GM12892 (cell line): ENCODE measurements at places on chromosomes 11 and 22.

DNA sequence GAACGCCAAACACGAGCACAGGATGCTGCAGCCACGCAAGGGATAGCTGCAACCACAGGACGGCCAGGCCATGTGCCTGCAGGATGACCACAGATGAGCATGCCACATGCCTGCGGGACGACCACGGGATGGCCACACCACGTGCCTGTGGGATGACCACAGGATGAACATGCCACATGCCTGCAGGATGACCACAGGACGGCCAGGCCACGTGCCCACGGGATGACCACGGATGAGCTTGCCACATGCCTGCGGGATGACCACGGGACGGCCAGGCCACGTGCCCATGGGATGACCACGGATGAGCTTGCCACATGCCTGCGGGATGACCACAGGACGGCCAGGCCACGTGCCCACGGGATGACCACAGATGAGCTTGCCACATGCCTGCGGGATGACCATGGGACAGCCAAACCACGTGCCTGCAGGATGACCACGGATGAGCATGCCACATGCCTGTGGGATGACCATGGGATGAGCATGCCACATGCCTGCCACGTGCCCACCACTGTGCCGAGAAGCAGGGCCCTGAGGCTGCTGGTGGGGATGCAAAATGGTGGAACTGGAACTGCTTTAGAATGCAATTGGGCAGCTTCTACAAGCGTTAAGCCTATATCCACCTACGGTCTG is 12.8 kb upstream of the MOB2 start:
- DNase-seq = no peak

- DNase-seq = no peak
Measured at GRCh38 chr11:112881461-112881860, 79.8 kb upstream of the NCAM1 start.

DNA sequence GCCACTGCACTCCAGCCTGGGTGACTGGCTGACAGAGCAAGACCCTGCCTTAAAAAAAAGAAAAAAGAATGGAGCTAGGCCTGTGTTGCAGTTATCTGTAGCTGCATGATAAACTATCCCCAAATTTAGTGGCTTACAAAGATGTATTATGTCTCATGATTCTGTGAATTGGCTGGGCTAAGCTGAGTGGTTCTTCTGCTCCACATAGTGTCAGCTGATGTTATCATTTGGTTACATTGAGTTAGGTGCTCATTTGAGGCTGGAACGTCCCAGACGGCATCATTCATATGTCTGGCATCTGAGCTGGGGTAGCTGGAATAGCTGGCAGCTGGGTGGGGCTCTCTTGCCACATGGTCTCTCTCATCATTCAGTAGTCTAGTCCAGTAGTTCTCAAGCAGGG is 8.2 kb upstream of the ASCC2 start:
- no peak for DNase-seq

- DNase-seq = no peak
Measured at GRCh38 chr11:36508743-36509142, 1.3 kb downstream of the TRAF6 start.

GRCh38 chr11:117829369-117829725 is 4.8 kb upstream of the FXYD2 start:
- DNase-seq = no peak

GRCh38 chr11:103928040-103928801 is 108.2 kb upstream of the DDI1 start:
- DNase-seq = no peak

DNA sequence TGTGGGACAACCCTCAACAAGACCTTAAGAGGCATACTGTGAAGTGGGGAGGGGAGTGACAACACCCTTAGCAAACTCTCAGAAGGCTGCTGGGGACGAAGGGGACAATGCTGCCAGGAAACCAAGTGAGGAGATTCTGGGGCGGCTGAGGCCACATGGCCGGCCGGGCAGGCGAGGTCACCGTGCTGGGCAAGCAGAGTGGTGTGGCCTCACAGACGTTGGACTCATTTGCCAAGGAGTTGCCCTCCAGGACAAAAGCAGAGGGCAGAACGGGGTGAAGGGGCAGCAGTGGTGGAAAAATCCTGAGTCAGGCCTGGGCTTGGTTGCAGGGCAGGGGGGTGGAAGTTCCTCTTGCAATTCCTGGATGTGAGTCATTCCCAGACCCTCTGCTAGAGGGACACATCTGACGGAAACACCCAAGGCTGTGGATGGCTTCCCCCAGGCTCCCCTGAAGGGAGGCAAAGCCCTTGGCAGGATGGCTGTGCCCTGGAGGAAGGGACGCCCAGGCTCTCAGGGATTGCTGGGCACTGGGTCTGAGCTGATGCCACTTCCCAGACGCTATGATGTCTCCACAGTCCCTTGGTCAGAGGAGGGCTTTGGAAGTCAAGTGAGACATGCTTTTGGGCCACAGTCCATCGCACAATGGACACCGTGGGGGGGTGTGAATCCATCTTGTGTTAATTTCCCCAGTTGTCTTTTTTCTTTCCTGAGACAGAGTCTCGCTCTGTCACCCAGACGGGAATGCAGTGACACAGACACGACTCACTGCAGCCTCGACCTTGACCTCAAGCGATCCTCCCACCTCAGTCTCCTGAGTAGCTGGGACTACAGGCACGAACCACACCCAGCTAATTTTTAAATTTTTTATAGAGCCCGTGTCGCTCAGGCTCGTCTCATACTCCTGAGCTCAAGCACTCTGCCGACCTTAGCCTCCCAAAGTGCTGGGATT is 16.2 kb upstream of the SHANK3 start:
- no peak for DNase-seq

DNA sequence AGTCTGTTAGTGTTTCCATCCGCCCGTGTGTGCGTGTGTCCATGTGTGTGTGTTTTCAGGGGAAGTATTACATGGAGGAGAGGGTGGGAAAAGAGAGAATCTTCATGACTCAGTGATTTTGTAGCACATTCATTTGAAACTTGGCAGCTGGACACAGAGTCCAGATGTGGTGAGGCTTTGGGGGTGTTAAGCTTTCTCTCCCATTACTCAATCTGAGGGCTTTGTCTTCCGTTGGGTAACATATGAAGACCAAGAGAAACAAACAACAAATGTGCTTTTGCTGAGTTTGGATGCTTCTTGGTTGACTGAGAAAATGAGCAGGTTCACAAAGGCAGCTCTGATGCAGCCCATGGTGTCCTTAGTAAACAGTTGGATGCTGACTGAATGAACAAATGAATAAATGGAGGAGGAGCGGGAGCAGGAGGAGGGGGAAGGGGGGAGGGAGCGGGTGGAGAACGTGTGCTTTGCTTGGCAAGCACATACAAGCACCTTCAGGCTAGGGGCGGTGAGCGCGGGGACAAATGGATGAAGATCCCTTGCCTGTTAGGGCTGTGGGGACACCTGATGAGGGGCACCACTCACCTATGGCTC is 104.3 kb downstream of the ST3GAL4 start:
- DNase-seq = no peak

GRCh38 chr11:134632347-134633119 is 220.5 kb upstream of the B3GAT1 start:
- DNase-seq = no peak

GRCh38 chr11:95072948-95073347 is 6.2 kb downstream of the SRSF8 start:
- DNase-seq = no peak

DNA sequence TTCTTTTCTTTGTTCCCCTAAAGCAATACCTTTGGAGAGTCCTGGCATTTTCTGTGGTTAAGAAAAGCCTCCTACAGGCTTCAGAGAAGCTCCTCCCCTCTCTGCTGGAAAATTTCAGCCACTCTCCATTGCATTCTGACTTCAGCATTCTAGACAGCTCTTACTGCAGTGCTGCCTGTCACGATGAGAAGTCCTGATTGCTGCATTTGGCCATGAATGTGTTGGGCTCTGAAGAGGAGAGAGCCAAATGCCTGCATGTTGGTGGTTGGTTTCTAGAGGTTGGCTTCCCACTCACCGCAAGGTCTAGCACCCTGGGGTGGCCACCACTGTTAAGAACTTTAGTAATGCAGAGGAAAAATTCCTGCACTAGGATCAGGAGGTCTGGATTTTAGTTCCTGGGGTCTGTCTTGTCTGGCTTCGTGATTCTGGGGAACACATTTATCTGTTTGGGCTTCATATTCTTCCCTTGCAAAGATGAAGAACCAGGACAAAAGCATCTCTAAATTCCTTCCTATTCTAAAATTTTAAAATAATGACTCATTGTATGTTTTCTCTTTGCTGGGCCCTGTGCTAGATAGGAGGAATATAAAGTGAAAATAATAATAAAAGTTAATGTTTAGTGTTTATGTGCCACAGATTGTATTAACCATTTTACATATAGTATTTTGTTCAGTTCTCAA is 38.1 kb downstream of the COA4 start:
- DNase-seq = no peak

DNA sequence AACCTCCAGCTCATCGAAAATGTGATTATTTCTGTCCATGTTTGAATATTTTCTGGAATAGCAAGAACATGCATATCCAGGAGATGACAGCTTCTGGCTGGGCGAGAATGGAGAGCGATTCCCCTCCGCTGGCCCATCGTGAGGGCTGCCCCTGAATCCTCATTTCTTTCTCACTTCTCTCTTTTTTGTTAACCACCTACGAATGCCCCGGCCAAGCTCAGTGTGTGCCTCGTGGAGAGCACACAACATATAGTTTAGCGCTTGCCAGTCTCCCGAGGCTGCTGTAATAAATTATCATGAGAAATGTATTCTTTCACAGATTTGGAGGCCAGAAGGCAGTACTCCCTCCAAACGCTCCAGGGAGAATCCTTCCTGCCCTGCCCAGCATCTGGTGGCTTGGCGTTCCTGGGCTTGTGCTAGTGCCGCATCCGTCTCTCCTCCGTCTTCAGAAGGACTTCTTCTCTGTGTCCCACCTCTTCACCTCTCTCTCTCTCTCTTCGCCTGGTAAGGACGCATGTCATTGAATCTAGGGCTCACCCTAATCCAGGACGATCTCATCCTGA is 1306.0 kb downstream of the TBC1D22A start:
- no peak for DNase-seq

GRCh38 chr11:17840101-17840548 is 105.5 kb downstream of the KCNC1 start:
- DNase-seq = no peak

DNA sequence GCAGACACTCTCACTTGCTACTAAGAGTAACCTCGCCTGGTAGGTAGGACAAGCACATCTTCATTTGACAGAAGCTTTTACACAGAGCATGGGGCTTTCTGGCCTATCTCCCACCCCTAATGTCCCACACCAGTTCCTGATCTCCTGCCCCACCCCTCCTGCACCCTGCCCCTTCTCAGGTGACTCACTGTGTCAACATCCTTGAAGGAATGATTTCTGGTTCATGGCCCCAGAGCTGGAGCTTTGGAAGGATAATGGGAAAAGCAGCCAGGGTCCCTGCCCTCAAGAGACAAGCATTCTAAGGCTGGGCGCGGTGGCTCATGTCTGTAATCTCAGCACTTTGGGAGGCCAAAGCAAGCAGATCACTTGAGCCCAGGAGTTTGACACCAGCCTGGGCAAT is 47.2 kb downstream of the LRFN4 start:
- DNase-seq = no peak
